Activated CD4-positive, CD25-positive, alpha-beta regulatory T cell (primary cell): ENCODE measurements at places on chromosomes 1 and 21.

DNA sequence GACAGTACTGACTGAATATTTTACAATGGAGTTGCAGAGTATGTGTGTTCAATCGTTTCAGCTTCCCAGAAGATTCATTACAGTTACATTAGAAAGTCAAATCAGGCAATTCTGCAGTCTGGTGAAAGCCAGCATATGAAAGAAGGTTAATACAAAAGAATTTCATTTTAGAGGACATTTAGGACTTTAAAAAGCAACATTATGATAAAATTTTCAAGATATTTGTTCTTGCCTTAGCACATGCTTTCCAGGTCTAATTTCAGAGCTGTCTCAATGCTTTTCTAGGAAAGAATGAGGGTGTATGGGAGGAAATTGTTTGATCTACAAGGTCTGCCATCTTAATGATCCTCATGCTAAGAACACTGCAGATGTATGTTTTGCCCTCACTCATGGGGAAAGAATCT is 63.2 kb downstream of the RERE start:
- DNase-seq: no peak

GRCh38 chr1:219555806-219556205 is 57.1 kb downstream of the ZC3H11B start:
- no peak for DNase-seq

- no peak for DNase-seq
Measured at GRCh38 chr21:38170283-38170682, 86.5 kb upstream of the KCNJ15 start.

DNA sequence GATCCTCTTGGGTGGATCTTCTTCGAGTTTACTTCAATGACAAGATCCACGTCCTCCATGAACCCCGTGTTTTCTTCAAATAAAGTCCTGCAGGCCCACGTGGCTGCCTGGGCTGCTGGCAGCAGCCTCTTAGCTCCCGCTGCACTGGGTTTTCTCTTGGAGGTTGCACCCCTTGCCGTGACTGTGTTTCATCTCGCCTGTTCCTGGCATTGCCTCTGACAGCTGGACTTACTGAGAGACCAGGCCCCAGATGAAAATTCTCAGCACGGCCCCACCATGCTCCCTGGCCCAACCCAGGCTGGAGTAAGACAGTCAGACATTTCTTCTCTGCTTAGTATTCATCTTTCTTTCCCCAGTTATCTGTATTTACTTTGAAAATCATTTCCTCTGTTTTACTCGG is 274.8 kb upstream of the RUNX1 start:
- no peak for DNase-seq

GRCh38 chr1:2781627-2782026 is 19.9 kb downstream of the TTC34 start:
- DNase-seq: no peak
